ENCODE measurements at places on chromosomes 13 and 19. TPM values are rescaled to one million over a fixed set of nuclear protein-coding genes. Genes with fewer than 3 reads are reported as not detected.

GRCh38 chr13:86758116-86758515 lies 913.1 kb upstream of the SLITRK5 start:
- DNase-seq, result no peak

The CYP4F11 gene
- total RNA-seq, result not detected

GRCh38 chr19:46124638-46125115 lies at the start of gene IGFL3:
Gene IGFL3, minus strand, starts transcription at chr19:46124688. Its CDS starts 39 bp downstream, at chr19:46124649.
- no peak for DNase-seq

DNA sequence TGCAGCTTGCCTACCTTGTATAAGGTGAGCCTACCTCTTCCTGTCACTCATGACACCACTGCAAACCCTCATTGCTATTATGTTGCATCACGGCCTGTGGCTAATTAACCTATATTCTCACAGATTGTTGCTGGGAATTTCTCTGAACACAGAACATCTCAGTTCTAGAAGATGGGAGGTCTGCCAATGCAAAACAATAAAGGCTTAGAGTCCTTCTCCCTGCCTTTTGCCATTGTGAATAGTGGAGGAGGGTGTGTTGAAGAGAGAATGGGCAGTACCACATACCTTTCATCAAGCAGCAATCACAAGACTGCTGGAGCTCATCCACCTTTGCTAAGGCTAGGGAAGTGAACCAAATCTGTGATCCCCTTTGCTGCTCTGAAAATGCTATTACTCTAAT lies 34.4 kb downstream of the WDFY2 start:
- DNase-seq, result no peak

GRCh38 chr13:66339214-66339613 lies 890.9 kb downstream of the PCDH9 start:
- no peak for DNase-seq

GRCh38 chr19:13003081-13003480 lies 7.8 kb downstream of the NFIX start:
- no peak for DNase-seq

- DNase-seq, result no peak
Measured at GRCh38 chr19:49210108-49210900, 52.7 kb downstream of the TRPM4 start.

- peak; percentile 91 for DNase-seq
Measured at GRCh38 chr19:40322271-40322610, 26.0 kb downstream of the C19orf47 start.

The CBLC gene
- not detected for total RNA-seq

DNA sequence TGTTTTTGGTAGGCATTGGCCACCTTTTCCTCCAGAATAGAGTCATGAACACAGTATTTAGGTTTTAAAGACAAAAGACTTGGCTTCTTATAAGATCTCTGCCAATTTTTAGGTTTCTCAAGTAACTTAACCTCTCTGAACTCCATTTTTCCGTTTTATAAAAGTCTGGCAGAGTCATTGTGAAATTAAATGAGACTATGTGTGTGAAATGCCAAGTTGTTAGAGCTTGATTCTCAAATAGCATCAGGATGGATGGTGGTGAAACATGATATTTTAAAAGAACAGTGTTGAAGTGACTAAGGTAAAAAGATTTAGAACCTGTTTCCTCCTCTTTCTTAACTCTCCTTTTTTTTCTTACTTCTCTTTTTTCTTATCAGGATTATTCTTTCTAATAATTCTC lies 617.7 kb upstream of the SLITRK1 start:
- no peak for DNase-seq
